KG1 (cell line): ENCODE measurements at places on chromosomes 4 and X.
A peak's percentile ranks its signal among the peaks of the same experiment; 100 is the strongest.

- peak; percentile 27 for DNase-seq
Observed at GRCh38 chrX:41257801-41258200, 76.2 kb upstream of the DDX3X start.

DNA sequence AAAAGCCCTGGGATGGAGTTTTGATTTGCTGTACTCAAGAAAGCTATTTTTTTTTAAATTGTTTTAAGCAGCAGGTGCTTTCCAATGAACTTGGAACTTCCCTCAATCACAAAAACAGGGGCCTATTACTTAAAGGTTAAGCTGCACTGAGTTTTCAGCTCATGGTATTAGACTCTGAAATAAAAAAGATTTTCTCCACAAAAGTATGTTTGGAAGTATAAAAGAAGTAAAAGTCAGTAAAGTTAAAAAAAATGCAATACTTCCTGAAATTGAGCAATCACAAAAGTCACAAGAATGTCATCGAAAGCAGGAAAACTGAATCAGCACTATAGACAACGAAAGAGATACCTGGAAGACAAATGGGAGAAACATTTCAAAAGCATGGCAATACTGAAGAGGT, 38.9 kb upstream of the PLAC8 start:
- no peak for DNase-seq

- DNase-seq: no peak
Observed at GRCh38 chrX:113059714-113060113, 219.1 kb upstream of the AMOT start.

- DNase-seq: no peak
Observed at GRCh38 chr4:71382900-71383560, 44.2 kb downstream of the SLC4A4 start.

DNA sequence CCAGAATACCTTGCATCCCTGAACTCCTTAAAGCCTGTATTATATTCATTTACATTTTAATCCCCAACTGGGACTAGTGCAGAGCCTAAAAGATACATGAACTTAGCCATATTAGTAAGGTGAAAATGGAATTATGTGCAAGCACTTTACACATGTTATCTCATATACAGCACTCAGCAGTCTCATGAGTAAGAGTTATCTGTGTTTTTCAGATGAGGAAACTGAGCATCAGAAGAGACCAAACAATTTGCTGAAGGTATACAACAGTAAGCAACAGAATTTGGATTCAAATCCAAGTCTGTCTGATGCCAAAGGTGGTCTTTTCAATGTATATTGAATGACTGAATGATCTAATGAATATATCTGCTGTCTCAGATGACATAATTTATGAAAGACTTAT, 12.3 kb downstream of the ATP7A start:
- DNase-seq: no peak

DNA sequence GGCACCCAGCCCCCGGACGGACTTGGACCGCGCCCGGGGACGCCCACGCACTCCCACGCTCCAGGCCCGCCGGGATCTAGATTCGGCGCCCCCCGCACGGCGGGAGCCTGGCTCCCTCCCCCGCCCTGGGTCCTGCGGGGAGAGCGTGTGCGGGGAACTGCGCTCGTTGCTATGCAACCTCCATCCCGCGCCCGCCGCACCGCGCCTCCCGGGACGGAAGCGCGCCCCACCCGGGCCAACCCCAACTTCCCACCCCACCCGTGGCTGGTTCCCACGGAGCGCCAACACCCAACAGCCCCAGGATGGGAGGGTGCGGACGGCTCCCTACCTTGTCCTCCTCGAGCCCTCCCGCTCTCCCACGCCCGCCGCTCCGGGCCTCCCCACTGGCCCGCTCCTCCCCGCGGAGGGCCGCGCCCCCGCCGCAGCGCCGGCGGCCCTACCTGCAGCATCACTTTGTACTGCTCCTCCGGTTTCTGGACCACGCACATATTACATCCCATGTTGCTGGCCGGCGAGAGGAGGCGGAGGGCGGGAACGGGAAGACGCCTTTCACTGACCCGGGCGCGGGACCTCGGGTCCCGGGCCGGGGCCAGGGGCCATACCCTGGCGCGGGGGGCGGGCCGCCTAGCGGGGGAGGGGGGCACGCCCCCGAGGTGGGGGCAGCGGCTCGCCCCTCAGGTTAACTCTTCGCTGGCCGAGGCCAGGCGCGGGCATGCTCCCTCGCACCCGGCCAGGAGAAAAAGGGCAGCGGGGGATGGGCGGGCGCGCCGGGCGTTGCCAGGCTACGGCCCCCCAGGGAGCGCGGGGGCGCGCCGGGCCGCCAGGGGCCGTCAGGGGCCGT, at the start of gene PDZD4:
PDZD4 (minus strand) TSS at position 746 of the 841 bp plus-strand sequence; CDS start at position 500, 246 bp downstream.
- DNase-seq: no peak

DNA sequence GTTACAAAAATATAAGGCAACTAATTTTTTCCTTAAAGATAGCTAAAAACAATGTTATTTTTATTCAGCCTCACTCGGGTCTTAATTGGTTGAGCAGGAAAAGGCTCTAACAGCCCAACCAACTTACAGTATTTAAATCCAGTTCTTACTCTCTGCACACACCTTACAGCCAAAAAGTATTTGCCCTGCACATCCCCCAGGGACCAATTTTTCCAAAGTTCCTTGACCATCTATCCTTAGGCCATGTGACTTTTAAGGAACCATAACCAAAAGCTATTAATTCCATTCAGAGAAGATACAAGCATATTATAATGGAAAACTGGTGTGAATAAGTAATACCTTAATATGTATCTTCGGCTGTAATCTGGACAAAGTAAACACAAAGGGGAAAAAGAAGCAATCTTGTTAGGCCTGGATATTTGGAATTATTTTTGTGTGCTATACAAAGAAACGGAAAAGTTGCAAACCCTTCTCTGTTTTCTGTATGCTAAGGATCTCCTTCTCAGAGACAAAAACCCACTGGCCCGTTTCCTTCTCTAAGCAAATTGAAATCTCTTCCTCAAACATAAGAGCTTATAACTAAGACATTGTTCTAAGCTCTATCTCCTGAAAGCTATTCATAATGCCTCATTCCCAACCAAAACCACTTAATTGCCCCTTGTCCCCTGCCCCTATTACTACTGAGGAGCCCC, 1.0 kb upstream of the THAP9 start:
- DNase-seq: peak; percentile 83

DNA sequence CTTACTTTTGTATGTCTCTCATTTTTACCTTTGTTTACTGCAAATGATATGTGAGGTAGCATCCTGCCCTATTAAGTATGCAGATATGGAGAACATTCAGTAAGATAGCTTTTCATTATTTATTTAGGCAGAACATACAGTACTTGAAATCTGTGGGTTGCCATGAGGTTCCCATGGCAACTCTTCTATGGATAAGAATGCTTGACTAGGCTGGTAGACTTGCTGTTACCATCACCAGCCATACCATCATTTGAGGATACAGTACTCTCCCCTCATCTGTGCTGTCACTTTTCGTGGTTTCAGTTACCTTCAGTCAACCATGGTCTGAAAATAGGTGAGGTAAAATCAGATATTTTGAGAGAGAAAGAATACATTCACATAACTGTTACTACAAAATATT, 56.7 kb downstream of the NAF1 start:
- DNase-seq: no peak

- no peak for DNase-seq
Observed at GRCh38 chr4:171983935-171984805, 171.0 kb downstream of the GALNTL6 start.

DNA sequence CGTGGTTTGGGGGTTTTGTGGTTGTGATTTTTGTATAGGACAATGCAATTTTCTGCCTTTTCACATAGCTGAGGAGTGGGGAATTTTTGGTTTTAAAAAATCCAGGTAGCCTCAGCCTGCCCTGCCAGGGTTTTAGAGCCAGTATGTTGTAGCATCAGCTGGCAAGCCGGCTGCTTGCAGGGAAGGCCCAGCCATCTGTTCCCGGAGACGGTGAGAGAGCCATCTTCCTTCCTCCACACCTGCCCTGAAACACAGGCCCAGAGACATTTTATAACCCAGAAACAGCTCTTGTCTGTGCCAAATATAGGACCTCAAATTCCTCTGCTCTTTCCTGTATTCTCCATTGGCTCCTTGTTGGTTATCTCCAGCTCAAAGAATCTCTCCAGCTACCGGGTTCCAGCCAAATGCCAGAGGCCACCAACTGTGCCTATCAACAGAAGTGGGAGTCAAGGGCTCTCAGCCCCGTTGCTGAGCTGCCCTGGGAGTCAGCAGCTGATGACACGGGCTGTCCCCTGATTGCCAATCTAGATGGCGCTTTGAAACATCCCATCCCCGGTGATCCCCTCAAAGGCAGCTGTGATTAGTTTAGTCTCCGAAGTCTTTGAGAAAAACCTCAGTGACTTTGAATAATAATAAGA, 595.2 kb downstream of the MID1IP1 start:
- no peak for DNase-seq

GRCh38 chrX:12741416-12741815, 49.8 kb upstream of the PRPS2 start:
- no peak for DNase-seq

DNA sequence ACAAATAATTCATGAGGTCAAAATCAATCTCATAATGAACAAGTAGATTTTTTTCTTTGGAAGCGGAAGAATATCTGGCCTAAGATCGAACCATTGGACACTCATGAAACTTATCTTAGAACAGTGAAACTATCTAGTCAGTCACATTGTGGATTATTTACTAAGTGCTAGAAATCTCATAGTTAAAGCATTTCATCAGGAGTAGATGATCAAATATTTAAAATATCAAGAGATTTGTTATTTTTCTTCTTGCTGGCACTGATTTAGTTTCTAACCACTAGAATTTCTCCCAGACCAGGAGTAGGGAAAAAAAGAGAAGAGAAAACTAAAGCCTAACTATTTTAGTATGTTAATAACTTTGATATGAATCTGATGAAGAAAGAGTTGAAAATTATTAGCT, 105.5 kb downstream of the SHROOM3 start:
- DNase-seq: no peak

- no peak for DNase-seq
Observed at GRCh38 chrX:13360146-13360545, 40.3 kb upstream of the ATXN3L start.

GRCh38 chr4:56078866-56079265, 130.1 kb downstream of the CEP135 start:
- no peak for DNase-seq

DNA sequence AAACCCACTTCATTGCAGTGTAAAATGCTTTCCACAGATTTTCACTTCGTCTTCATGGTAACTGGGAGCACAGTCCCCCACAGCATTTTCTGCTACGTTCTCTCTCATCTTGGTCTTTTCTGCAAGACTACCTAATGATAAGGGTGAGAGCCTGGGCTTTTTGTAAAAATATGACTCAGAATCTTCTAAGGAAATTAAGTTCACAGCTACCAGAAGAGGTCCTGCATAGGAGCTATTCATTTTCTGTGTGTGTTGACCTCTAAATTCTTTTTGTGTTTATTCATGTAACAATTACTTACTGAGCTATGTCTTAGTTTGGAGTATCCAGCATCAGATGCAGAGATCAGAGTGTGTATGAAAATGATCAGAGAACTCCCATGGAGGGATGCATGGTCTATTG, 192.2 kb downstream of the CPEB2 start:
- DNase-seq: no peak

GRCh38 chr4:42806303-42806835, 86.1 kb upstream of the GRXCR1 start:
- DNase-seq: no peak

GRCh38 chr4:153241970-153242838, 38.0 kb downstream of the TRIM2 start:
- DNase-seq: no peak

- no peak for DNase-seq
Observed at GRCh38 chr4:134027931-134028330, 173.7 kb downstream of the PABPC4L start.

DNA sequence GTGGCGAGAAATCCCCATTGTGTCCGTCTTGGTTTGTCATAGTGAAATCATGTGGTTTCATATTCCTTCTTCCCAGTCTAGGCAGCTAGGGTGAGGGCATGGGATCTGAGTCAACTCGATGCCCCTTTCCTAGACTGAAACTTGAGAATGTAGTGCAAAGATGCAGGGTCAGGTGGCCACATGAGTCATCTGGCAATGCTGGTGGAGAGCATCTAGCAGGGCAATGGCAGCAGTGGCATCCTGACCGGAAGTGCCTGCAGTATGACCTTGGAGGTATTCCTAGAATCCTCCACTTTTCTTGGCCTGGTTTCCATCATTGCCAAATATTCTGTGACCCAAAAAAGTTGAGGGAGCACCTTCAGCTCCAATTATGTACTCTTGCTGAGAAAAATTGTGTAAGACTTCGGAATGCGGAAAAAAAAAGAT, 39.1 kb upstream of the TMEM184C start:
- no peak for DNase-seq

GRCh38 chr4:140963883-140964282, 169.4 kb downstream of the RNF150 start:
- no peak for DNase-seq

DNA sequence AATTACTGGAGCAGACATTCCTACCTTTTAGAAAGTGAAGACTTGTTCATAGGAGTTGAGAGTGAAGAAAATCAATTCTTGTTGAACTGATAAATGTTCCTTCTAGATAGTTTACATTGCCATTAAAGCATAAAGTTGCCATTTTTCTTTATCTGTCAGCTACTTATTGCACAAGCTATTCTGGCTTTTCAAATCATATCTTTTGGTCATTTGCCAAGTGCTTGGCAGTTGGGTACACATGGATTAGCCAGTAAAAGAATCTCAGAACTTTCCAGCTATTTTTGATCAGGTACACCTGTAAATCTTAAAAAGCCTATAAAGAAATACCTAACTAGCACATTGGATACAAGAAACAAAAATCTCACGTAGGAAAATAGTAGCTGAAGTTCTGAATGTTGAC, 56.4 kb upstream of the PNPLA4 start:
- no peak for DNase-seq

- DNase-seq: no peak
Observed at GRCh38 chr4:1784789-1785591, 8.1 kb upstream of the FGFR3 start.

GRCh38 chr4:111066001-111066400, 443.1 kb upstream of the PITX2 start:
- DNase-seq: no peak

DNA sequence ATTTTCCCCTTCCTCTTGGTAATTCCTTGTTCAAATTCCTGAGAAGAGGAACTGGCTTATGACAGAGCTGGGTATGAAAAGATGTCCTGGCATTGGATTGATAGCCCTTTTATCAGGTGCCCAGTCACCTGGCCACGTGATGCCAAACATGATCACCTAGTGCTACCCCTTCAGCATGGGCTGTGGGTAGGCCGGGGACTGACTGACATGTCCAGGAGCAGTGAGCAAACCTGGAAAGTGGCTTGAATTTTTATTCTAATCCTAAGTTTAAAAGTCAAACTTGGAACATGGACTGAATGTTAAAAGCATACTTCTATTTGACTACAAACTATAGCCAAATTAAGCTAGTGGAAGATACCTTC, 99.7 kb upstream of the CXCL13 start:
- no peak for DNase-seq

GRCh38 chr4:108219998-108220397, 51.3 kb upstream of the LEF1 start:
- DNase-seq: no peak

DNA sequence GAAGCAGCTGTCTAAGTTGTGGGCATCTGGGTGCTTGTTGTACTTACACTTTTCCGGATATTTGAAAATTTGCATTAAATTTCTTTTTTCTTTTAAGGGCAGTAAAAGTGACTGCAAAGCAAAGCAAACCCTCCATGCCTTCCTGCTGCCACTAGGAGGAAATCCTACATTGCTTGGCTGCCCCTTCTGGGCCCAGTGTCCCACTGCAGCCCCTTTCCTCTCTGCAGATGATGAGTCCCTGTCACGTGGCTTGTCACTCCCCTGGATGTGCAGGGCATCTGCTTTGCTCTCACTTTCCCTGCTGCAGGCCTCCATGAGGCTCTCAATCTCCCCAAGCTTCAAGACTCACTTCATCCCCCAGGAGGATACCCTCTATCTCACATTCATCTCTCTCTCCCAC, 12.7 kb downstream of the TSR2 start:
- no peak for DNase-seq

- DNase-seq: no peak
Observed at GRCh38 chr4:148542922-148543623, 100.9 kb upstream of the NR3C2 start.
